ENCODE measurements at places on chromosomes 16 and 17.
A peak's percentile ranks its signal among the peaks of the same experiment; 100 is the strongest.

- DNase-seq = peak; percentile 6
Observed at GRCh38 chr16:21684199-21684598, 20.4 kb downstream of the OTOA start.

DNA sequence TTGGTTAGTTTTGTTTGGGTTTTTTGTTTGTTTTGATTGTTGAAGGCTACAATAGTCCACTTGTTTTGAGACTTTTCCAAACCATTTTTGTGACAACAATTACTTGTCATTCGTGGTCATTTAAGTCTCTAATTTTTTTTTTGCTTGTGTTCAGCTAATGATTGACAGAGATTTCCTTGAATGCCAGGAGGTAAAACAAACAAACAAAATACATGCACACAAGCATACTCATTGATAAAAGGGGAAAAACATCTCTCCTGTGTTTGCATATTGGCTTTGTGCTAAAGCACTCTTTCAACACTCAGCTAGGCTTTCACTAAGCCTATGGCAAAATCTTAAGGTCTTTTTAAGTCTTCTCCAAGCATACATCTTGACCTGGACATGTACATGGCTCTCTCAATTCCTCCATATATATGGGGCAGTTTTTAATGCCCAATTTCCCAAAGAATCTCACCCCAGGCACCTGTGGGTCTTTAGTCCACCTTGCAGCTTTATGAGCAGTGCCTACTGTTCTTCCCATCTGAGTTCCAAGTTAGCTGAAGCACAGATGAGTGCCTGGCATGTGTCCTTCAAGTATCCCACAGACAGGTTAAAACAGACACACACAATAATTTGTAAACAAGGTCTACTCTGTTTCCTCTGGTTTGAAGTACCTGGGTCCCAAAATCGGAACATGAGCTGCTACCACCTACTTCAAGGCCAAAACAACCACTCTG lies 24.2 kb upstream of the HS3ST3B1 start:
- no peak for DNase-seq

DNA sequence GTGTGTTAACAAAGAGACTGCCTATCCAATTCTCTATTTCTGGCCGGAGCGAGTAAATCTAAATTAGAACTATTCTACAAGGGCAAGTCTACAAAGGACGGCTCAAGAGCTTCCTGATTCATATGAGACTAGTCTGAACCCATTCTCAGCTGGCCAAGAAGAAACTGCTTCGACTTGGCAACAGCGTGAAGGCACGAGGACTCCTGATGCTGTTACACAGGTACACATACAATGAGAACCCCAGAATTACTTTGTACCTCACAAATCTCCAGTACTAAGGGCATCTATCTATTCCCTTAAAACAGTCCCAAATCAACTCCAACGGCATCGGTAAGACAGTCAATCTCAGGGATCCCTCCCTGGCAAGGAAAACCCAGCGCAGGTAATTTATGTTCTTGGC lies 1.5 kb downstream of the CRK start:
- no peak for DNase-seq

GRCh38 chr16:2969545-2970521 lies 685 bp downstream of the PAQR4 start:
- peak; percentile 62 for DNase-seq

- no peak for DNase-seq
Observed at GRCh38 chr17:3911271-3912053, 4.8 kb downstream of the P2RX1 start.

DNA sequence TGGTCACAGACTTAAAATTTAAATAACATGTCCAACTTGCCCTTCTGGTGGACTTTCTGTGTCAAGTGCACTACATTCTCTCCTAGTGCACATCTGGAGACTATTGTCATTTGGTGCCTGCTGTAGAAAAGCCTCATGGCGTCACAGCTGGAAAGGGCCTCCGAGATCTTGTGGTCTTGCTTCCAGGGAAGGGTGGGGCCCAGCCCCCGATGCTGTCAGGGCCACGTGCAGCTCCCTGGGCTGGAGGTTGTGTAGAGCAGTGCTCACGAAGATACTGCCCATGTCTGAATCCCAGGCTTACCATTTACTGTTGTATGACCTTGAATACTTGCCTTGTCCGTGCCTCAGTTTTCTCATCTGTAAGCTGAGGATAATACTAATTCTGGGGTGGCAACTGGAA lies 6.8 kb upstream of the MPRIP start:
- DNase-seq = no peak
